Natural killer cell treated with Interleukin-12 subunit alpha and Interleukin-12 subunit beta and Interleukin-15 and Interleukin-18, amount 100 ng/mL, for 72 hours (primary cell): ENCODE measurements at places on chromosomes 12 and 14. TPM values are rescaled to one million over a fixed set of nuclear protein-coding genes. Genes with fewer than 3 reads are reported as not detected.

Gene GPR84
- 23.5 TPM for total RNA-seq

Gene SLC35F4
- total RNA-seq, result not detected

GRCh38 chr14:99041820-99042174, 230.2 kb downstream of the BCL11B start:
- no peak for DNase-seq

DNA sequence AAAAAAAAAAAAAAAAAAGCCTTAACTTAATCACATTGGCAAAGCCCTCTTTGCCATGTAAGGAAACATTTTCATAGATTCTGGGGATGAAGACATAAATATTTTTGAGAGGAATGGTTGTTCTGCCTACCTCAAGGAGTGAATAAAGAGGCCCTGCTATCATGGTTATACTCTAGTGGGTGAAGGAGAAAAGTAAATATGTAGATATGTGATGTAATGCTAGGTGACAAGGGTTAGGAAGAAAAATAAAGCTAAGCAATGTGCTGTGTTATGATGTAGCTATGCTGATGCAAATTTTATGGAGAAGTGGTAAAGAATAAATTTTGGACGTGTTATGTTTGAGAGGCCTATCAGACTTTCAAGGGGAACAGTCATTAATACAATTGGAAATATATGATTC, 80.1 kb upstream of the DUSP6 start:
- DNase-seq, result no peak

GRCh38 chr14:63573581-63573980, 30.4 kb upstream of the PPP2R5E start:
- DNase-seq, result no peak

DNA sequence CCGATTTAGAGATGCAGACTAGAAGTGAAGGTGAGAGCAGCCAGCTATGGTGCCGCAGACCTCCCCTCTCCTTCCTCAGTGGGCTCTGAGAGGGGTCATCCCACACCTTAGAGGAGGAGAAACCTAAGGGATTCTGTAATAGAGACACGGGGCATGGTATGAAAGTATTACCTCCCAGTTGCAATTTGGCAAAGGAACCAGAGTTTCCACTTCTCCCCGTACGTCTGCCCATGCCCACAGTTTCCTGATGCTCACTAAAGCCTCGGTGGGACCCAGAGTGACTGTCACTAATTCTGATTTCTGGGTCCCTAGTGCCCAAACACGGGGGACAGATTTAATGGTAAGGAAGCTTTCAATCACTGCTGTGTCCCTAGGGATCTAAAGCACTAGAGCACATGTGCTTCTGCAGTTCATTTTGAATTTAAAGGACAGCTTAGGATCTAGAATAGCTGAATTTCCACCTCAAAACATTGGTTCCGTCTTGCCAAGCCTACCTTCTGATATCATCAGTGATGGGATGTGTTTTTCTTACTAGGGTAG, 44.1 kb downstream of the DAD1 start:
- DNase-seq, result no peak

- no peak for DNase-seq
Observed at GRCh38 chr12:52241205-52241842, 8.3 kb downstream of the KRT7 start.
